ENCODE measurements at places on chromosomes 6 and 20.

GRCh38 chr6:152637296-152638047 is at the start of gene SYNE1:
SYNE1 (minus strand) TSS chr6:152637362; CDS start chr6:152628331, 9,031 bp downstream.
- peak within 1 kb of the TSS; percentile 68 for H3K27ac ChIP-seq
- no peak for DNase-seq
- no peaks in the 10 kb centered on the region for H3K36me3 ChIP-seq
- peak within 1 kb of the TSS; percentile 90 for H3K4me3 ChIP-seq
- peaks cover 46% of the 10 kb centered on the region for H3K4me1 ChIP-seq

DNA sequence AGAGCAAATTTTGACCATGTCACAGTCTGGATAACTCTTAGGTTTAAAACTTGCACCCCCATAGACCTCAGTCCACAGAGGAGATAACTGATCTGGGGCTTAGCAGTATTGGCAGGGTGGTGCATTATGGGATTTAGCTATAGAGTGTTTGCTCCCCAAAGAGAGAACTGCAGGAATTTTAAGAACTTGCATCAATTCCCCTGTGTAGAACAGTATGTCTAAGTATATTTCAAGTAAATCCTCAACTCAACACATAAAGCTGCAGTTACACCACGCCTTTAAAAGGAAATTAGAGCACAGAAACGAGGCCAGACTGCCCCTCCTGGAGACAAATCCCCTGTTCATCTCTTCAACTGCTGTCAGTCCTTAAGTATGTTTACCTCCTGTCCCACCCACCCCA is 144.9 kb downstream of the TRMT11 start:
- H3K36me3 ChIP-seq, result no peaks in the 10 kb centered on the region
- DNase-seq, result no peak
- no peak overlapping the region for H3K27ac ChIP-seq
- no peaks in the 10 kb centered on the region for H3K27me3 ChIP-seq
- no peak overlapping the region for H3K4me3 ChIP-seq

DNA sequence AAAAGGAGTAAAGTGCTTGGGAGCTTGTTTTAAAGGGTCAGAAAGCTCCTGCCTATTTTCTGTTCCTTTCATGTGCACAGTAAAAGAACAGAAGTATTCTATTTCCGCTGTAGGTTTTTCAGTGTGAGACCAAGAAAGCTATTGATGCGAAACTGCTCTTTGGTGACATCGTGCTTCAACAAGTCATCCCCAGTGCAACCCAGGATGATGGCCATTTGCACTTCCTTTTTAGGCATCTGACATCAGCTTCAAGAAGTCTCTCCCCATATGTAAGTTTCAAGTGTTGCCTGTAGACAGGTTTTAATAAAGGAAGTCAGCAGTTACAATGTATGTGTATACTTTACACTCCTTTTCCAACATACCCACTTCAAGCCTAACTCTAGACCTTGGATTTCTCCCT is 131.6 kb downstream of the RFX6 start:
- no peak for DNase-seq
- no peaks in the 10 kb centered on the region for H3K4me1 ChIP-seq
- H3K36me3 ChIP-seq, result no peaks in the 10 kb centered on the region
- no peak overlapping the region for H3K27ac ChIP-seq
- H3K27me3 ChIP-seq, result no peaks in the 10 kb centered on the region
- H3K4me3 ChIP-seq, result no peak overlapping the region

GRCh38 chr20:51788822-51789221 is 13.5 kb downstream of the SALL4 start:
- H3K4me1 ChIP-seq, result no peaks in the 10 kb centered on the region
- H3K4me3 ChIP-seq, result no peak overlapping the region
- no peaks in the 10 kb centered on the region for H3K27me3 ChIP-seq

- DNase-seq, result peak; percentile 12
- H3K4me1 ChIP-seq, result peaks cover 54% of the 10 kb centered on the region
- no peak overlapping the region for H3K4me3 ChIP-seq
- H3K27me3 ChIP-seq, result no peaks in the 10 kb centered on the region
- H3K27ac ChIP-seq, result peak overlapping the region; percentile 98
These were observed 6.0 kb downstream of the SYTL3 start for GRCh38 chr6:158655569-158656450.

GRCh38 chr6:78400076-78400475 is 467.3 kb upstream of the IRAK1BP1 start:
- no peaks in the 10 kb centered on the region for H3K36me3 ChIP-seq
- H3K27me3 ChIP-seq, result no peaks in the 10 kb centered on the region
- H3K27ac ChIP-seq, result no peak overlapping the region
- H3K4me3 ChIP-seq, result no peak overlapping the region
- DNase-seq, result no peak

DNA sequence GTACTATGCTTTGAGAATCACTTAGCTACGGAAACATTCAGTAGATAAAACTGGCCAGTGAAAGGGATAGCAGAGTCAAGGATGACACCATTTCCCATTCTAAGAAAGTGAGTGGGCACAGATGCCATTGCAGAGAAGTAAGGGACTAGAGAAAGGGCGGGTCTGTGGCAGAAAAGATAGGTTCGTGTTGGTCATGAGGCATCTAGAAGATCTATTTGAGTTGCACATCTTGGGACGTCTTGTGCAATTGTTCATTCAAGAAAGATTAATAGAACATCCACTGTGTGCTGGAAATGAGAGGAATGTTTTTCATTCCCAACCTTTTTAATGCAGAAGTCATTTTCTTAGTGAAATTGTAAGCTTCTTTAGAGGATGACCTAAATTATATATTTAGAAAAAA is 161.7 kb downstream of the PLCB1 start:
- DNase-seq, result no peak
- no peaks in the 10 kb centered on the region for H3K36me3 ChIP-seq
- H3K4me3 ChIP-seq, result no peak overlapping the region
- H3K27ac ChIP-seq, result no peak overlapping the region
- H3K27me3 ChIP-seq, result no peaks in the 10 kb centered on the region

- H3K4me3 ChIP-seq, result peak overlapping the region; percentile 98
- DNase-seq, result peak; percentile 21
- peaks cover 50% of the 10 kb centered on the region for H3K4me1 ChIP-seq
- peak overlapping the region; percentile 70 for H3K27ac ChIP-seq
- no peaks in the 10 kb centered on the region for H3K27me3 ChIP-seq
- H3K36me3 ChIP-seq, result peaks cover 7% of the 10 kb centered on the region
These were observed 926 bp downstream of the MYLIP start for GRCh38 chr6:16129623-16130401.

GRCh38 chr6:17493286-17493685 is 99.9 kb downstream of the CAP2 start:
- no peaks in the 10 kb centered on the region for H3K36me3 ChIP-seq
- H3K27ac ChIP-seq, result no peak overlapping the region
- H3K4me3 ChIP-seq, result no peak overlapping the region

DNA sequence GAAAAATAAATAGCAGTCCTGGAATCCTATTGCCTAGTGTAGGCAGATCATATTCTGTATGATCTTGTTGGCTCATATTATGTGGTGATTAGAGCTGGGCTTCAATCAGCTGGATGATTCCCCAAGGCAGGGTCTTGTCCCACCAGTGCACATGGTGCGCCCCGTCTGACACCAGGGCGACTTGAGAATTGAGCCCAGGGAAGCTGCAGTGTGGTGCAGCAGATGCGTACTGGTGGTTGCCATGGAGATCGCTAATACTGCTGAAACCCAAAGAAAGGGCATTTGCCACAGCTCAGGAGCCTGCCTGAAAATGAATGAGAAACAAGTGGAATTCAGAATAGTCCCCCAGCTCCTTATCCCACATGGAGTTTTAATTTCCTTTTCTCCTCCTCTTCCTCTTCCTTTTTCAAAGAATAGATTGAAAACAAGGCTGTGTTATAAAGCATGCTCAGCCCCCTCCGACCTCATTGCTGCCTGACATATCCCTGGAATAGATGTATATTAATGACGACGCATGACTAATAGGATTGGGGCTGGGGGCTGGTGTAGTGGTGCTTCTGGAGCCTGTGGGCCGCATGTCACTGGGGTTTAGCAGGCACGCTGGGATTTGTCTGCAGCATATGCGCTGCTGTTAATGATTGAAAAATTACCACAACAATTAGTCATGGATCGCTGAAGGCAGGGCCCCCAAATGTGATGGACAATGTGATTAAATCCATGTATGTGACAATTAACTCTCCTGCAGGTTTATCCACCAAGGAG is 210.5 kb downstream of the FARS2 start:
- H3K4me3 ChIP-seq, result no peak overlapping the region
- H3K36me3 ChIP-seq, result no peaks in the 10 kb centered on the region
- no peak overlapping the region for H3K27ac ChIP-seq
- H3K27me3 ChIP-seq, result no peaks in the 10 kb centered on the region
- no peaks in the 10 kb centered on the region for H3K4me1 ChIP-seq

GRCh38 chr6:122714059-122714458 is 65.5 kb upstream of the FABP7 start:
- H3K27ac ChIP-seq, result no peak overlapping the region
- H3K27me3 ChIP-seq, result no peaks in the 10 kb centered on the region
- H3K4me3 ChIP-seq, result no peak overlapping the region
- H3K4me1 ChIP-seq, result peaks cover 41% of the 10 kb centered on the region
- DNase-seq, result no peak

DNA sequence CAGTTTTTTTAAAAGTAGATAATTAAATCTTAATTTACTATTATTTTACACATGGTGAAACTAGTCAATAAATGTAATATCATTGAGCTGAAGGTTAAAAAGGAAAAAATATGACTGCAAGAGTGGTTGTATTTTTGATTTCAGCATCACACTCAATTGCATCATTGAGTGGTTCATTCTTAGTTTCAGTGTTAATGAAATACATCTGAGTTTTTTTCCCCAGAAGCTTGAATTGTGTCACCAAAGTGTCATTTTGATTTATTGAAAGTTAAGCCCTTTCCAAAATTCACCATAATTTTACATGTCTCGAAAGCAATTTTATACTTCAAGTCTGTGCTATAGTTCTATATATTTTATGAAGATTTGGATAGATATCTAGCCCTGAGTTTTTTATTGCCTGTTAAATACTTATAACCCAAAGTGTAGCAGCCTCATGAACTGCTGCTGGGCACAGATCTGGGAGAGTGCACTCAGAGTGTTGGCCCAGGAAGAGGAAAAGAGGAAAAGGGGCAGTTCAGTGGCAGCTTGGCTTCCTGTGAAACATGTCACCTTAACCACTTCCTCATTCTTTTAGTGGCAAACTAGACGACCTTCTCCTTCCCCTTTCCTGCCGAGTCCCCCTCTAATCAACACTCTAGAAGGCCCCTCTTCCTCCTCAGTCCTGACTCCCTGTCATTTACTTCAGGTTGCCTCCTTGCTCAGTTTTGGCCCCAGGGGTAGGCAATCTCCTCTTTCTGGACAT is 140.7 kb downstream of the ESR1 start:
- no peaks in the 10 kb centered on the region for H3K27me3 ChIP-seq
- peak overlapping the region; percentile 63 for H3K27ac ChIP-seq
- no peak overlapping the region for H3K4me3 ChIP-seq
- peaks cover 31% of the 10 kb centered on the region for H3K4me1 ChIP-seq
- DNase-seq, result peak; percentile 79

- H3K27ac ChIP-seq, result no peak overlapping the region
- H3K4me1 ChIP-seq, result no peaks in the 10 kb centered on the region
- no peak overlapping the region for H3K4me3 ChIP-seq
- no peaks in the 10 kb centered on the region for H3K36me3 ChIP-seq
- H3K27me3 ChIP-seq, result no peaks in the 10 kb centered on the region
- no peak for DNase-seq
These were observed 22.9 kb downstream of the CNKSR3 start for GRCh38 chr6:154487367-154488247.

GRCh38 chr20:31713312-31714273 is 9.1 kb downstream of the BCL2L1 start:
- no peak overlapping the region for H3K4me3 ChIP-seq
- DNase-seq, result no peak
- no peak overlapping the region for H3K27ac ChIP-seq

GRCh38 chr6:14058029-14058695 is 59.4 kb upstream of the CD83 start:
- H3K4me1 ChIP-seq, result no peaks in the 10 kb centered on the region
- no peak for DNase-seq
- H3K36me3 ChIP-seq, result no peaks in the 10 kb centered on the region
- H3K27me3 ChIP-seq, result peaks cover 11% of the 10 kb centered on the region
- no peak overlapping the region for H3K4me3 ChIP-seq

GRCh38 chr20:20455926-20456325 is 88.0 kb downstream of the INSM1 start:
- no peak for DNase-seq
- H3K27me3 ChIP-seq, result no peaks in the 10 kb centered on the region
- no peak overlapping the region for H3K4me3 ChIP-seq

GRCh38 chr6:132736239-132736638 is 21.5 kb downstream of the VNN2 start:
- peak; percentile 37 for DNase-seq
- H3K36me3 ChIP-seq, result no peaks in the 10 kb centered on the region
- H3K27ac ChIP-seq, result peak overlapping the region; percentile 89
- no peak overlapping the region for H3K4me3 ChIP-seq
- H3K4me1 ChIP-seq, result peaks cover 55% of the 10 kb centered on the region
- no peaks in the 10 kb centered on the region for H3K27me3 ChIP-seq

- H3K27me3 ChIP-seq, result no peaks in the 10 kb centered on the region
- H3K4me1 ChIP-seq, result no peaks in the 10 kb centered on the region
These were observed 520.9 kb downstream of the HTR1B start for GRCh38 chr6:76942203-76942966.

DNA sequence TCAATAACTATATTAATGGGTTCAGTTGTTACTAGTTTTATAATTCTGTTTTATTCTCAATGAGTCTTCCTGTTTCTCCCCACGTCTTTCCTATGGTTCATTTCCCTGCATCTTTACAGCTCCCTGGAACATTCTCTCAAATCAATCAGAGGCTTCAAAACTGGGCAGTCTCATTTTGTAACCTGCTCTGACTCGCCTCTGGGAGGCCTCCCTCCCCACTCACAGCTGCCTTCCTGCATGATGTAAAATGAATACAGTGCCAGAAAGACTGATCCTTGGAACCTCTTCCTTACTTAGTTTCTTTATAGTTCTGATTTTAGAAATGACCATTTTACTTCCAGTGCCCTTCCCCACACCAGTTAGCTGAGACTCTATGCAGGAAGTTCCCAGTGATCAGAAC is 103.9 kb downstream of the ESR1 start:
- no peak overlapping the region for H3K4me3 ChIP-seq
- no peaks in the 10 kb centered on the region for H3K4me1 ChIP-seq
- H3K27me3 ChIP-seq, result no peaks in the 10 kb centered on the region
- no peak overlapping the region for H3K27ac ChIP-seq
- no peaks in the 10 kb centered on the region for H3K36me3 ChIP-seq

- H3K27ac ChIP-seq, result no peak overlapping the region
- H3K36me3 ChIP-seq, result no peaks in the 10 kb centered on the region
- no peak for DNase-seq
These were observed 3.0 kb downstream of the ADGRF4 start for GRCh38 chr6:47701363-47701762.

GRCh38 chr6:14117158-14118090 is at the start of gene CD83:
CD83 (plus strand) TSS chr6:14117772; CDS start chr6:14117812, 40 bp downstream.
- peak within 1 kb of the TSS; percentile 83 for H3K27ac ChIP-seq
- no peaks in the 10 kb centered on the region for H3K36me3 ChIP-seq
- H3K27me3 ChIP-seq, result no peaks in the 10 kb centered on the region
- peak; percentile 92 for DNase-seq

GRCh38 chr20:41424011-41424410 is 57.4 kb upstream of the EMILIN3 start:
- H3K27ac ChIP-seq, result no peak overlapping the region
- DNase-seq, result no peak
- H3K27me3 ChIP-seq, result no peaks in the 10 kb centered on the region
- H3K4me3 ChIP-seq, result no peak overlapping the region
